ENCODE measurements at places on chromosomes 1 and 21.
A peak's percentile ranks its signal among the peaks of the same experiment; 100 is the strongest.

GRCh38 chr1:20386323-20387081 is 95.8 kb downstream of the VWA5B1 start:
- no peak for DNase-seq

GRCh38 chr21:26810676-26811415 is 34.4 kb downstream of the ADAMTS1 start:
- DNase-seq: no peak

DNA sequence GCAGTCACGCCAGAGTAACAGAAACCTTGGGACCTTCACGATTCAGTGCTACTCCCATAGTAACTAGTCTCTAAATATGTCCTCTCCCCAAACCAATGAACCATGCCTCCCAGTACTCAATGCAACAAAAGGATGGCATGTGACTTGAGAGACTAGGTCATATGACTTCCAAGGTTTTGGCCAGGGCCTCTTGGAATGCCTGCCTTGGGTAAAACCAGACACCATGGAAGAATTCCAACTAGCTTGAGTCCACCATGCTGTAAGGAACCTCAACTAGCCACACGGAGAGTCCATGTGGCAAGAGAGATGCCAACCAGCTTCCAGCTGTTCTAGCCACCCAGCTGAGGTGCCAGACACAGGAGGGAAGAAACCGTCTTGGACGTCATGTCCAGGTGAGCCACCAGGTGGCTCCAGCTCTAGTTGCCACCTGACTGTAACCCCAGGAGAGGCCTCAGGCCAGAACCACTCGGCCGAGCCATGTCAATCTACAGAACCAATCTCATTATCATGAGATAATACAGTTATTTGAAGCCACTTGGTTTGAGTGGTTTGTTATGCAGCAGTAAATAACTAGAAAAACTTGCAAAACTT is 115.0 kb downstream of the SYF2 start:
- DNase-seq: no peak

GRCh38 chr1:36625935-36626310 is 143.2 kb upstream of the CSF3R start:
- DNase-seq: no peak

DNA sequence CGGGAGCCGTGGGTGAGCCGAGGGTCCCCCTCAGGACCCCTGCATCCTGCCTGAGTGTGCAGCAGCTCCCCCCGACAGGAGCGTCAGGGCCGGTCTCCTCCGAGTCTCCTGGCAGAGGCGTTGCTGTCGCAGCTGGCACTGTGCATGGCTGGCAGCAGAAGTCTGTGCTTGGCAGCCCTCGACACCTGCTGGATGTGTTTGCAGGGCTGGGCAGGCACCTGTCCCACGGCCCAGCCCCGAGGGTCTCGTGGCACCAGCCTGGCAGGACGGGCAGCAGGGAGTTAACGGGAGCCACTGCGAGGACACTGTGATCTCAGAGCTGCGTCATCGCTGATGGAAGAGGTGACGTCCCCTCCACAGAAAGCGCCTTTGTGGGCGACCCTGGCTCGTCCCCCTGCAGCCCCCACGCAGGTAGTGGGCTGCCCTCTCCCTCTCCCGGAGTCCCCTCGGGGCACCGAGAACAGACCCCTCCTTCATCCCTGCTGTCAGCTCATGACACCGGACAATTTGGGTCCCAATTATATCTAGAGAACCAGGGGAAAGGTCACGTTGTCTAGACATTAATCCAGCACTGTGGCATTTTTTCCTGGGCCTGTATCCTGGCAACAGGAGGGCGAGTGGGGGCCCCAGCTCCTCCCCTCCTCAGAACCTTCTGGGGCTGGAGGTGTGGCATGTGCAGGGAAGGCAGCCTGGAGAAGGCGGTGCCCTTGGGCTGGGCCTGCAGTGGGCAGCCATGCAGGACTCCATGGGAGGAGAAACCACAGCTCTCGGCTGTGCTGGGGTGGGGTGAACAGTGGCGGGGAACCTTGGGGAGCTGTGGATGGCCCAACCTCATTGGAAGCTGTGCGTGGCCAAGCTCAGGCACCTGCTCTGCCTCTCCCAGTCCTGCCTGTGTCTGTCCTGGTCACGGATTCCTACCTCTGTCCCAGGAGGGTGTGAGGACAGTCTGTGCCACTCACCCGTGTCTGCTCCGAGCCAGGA is 15.4 kb downstream of the COL18A1 start:
- peak; percentile 78 for DNase-seq

DNA sequence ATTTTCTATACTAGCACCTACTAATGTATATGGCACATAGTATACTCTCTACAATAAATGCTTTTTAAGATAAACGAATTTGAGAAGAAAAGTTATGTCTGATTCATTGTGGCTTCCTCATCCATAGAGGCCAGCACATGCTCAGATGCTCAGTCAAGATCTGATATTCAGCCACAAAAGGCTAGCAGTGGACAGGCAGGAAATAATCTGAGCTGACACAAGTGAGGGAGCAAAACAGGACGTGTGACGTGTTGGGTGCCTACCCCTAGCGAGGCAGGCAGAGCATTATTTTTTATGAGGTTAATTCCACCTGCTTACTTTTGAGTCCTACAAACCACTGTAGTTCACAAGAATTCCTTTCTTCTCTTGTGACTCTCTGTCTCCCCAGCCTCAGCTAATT is 550.9 kb downstream of the SMYD3 start:
- DNase-seq: no peak

DNA sequence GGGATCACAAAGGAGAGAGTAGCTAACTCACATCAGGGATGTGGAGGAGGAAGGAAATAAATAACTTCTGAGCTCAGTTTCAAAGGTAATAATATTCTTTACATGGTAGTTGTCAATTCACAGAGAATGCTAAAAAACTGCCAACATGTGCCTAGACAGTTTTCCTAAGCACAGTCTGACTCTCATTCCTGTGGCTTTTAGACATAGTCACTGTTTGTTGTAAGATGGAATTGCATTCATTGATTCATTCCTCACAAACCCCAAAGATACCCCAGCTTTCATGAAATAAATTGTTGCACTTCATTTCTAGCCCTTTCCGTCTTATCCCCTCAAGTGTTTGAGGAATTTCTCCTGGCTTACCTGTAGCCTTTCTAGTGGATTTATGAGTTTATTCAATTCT is 263.9 kb downstream of the NTNG1 start:
- DNase-seq: no peak

DNA sequence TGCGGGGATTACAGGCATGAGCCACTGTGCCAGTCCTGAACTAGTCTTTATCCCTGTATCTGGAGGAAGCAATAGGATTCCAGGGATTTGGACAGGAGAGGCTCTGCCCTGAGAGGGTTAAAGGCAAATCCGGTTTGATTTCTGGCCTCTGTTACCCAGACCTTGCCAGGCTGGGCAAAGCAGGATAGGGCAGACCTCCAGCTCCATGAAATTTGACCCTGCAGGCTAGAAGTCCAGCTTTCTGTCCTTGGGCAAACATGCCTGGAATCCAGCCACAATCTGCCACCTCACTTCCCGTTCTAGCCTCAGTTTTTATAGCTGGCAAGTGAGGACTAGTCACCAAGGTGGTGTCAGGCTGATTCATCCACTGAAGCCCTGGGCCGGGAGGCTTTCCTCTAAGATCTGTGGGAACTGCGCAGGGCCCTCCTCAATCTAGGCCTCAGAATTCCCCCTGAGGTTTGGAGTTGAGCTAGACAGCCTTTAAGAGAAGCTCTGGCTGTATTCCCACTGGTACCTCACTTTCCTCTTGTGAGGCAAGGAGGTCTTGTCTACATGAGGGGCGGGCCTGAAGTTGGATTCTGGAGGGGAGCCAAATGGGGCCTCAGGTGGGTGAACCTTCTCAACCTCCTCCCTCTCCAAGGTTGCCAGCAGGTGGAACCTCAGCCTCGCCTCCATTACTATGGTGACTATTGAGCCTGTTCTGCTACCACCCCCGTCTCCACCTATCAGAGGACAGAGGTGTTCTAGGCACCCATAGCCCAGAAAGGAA is 7.0 kb upstream of the P3R3URF start:
- DNase-seq: peak; percentile 89

DNA sequence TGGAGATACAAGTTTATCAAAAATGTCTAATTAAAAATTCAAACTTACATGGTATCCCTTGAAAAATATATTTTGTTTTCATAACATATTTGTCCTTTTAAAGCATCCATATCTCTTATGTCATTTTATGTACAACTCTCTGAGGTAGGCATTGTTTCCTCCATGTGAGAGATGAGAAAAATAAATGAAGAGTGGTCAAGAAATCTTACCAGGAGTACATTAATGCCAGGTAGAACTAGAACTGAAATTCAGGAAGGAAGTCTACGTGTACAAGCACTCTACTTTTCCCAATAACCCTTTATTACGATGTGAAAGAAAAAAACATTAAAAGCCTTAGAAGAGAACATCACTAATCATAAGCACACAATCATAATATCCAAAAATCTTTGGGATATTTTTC is 5.6 kb downstream of the BRINP3 start:
- DNase-seq: no peak

DNA sequence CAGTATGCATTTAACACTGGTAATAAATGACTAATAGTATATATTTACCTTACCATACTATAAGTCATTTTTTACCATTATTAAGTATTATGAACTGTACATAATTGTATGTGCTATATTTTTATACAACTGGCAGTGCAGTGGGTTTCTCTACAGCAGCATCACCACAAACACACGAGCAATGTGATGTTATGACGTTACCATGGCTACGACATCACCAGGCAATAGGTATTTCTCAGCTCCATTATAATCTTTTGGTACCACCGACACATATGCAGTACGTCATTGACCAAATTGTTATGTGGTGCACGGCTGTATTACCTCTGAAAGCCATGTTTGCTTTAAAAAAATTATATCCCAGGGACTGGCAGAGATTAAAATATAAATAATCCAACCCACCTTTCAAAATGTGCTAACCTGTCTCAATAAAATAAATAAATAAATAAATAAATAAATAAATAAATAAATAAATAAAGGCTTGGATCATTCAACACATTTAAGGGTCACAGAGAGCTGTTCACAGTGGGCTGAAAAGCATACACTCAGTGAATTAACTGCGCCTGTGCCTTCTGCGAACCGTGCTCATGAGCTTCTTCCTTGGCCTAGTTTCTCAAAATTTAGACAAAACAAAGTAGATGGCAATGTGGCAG is 121.4 kb upstream of the SLC35F3 start:
- no peak for DNase-seq

GRCh38 chr1:8027748-8028570 is 1.9 kb upstream of the ERRFI1 start:
- DNase-seq: no peak

- peak; percentile 16 for DNase-seq
Observed at GRCh38 chr1:16614361-16615252, 1.2 kb upstream of the NBPF1 start.

DNA sequence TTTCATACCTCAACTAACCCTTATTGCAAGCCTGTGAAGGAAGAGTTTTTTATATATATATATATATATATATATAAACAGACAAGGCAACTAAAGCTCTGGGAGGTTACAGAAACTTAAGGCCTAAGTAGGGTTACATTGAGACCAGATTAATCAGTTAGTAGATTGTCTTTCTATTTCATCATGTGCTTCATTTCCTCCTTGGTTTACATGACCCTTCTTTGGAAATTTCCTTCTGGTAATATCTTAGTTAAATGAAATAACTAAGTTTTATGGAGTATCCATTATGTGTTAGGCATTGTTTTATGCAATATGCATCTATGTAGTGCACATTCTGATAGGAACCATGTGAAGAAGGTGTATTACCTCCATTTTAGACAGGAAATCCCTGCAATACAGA is 112.7 kb downstream of the FGGY start:
- no peak for DNase-seq

DNA sequence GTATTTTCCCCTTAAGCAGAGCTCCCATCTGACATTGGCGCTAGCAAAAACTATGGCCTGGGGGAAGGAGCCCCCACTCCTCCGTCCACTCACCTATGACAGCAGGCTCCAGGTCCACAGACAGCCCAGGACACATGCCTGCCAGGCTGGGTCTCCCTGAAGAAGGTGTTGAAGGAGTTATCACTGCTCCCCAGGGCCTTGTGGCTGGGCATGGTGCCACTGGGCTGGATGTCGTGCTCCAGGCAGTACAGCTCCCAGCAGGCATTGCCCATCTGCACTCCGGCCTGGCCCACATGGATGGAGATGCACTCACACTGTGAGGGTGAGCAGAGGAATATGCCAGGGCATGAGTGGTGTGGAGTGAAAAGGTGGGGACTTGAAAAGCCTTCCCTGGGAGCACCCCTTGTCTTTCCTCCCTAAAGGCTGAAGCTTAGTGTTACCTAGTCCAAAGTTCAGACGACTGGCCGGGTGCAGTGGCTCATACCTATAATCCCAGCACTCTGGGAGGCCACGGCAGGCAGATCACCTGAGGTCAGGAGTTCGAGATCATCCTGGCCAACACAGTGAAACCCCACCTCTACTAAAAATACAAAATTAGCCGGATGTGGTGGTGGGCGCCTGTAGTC is 30.0 kb downstream of the RABIF start:
- no peak for DNase-seq

DNA sequence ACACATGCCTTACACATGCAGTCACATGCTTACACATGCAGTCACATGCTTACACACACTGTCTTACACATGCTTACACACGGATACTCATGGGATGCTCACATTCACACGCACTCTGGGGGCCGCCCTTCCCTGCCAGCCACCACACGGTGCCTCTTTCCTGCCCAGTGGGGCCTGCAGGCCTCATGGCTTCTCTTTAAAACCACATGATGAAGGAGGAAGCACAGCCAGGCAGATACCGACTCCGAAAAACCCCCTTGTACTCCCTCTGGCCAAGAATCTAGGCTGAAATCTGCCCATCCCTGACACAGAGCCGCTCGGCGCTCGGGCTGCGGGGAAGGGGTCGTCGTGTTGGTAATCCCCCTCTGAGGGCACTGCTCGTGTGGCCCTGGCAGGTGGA is 113.0 kb downstream of the PRDM16 start:
- no peak for DNase-seq

DNA sequence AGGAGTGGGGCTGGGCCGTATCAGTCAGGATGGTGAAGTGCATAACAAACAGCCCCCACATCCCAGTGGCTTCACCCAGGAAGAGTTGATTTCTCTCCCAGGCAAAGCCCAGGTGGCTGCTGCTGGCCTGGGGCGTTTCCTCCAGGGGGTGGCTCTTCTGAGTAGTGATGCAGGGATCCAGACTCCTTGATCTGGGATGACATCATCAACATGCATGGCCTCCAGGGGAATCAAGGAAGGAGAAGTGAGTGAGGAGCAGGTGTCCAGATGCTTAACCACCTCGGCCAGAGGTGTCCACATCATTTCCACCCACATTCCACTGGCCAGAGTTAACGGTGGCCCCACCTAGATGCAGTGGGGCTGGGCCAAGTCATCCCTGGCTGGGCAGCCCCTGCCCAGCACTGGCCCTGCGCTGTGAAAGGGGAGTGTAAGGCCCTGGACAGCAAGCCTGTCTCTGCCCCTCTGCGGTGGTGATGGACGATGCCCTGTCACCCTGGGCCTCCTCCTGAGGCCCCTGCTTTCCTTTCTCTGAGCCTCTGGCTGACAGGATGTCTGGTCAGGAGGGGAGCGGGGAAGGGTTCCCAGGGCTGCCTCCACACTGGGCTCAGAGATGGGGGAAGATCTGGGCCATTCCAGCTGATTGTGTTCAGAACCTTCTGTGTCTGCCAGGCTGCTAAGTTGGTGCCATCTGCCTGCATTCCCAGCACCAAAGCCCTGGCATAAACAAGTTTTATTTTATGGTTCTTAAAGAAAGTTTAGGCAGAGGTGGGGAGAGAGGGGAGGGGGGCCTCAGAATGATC is 598.2 kb downstream of the MATN1 start:
- no peak for DNase-seq

- DNase-seq: no peak
Observed at GRCh38 chr1:83515578-83516154, 483.3 kb downstream of the TTLL7 start.

- no peak for DNase-seq
Observed at GRCh38 chr1:201332616-201333335, 44.7 kb downstream of the TNNT2 start.

Measured in mucosa of gallbladder (tissue), 1 donor.